ENCODE measurements at places on chromosomes 16 and 17.

DNA sequence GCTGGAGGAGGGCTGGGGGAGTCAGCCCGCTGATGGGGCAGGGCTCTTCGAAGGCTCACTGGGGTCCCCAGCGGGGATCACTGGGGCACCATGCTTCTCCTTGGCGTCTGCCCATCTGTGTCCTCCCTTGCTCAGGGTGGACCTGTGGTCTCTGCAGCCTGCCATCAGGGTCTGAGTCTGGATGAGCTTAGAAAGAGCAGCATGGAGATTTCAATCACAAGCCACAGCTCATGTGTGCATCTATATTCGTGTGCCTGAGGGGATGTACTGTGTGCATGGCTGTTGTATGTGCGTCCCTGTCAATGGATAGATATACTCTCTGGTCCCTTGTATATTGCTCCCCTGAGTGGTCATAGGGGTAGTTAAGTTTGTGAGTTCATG, 126.6 kb upstream of the SDK2 start:
- no peak for DNase-seq

DNA sequence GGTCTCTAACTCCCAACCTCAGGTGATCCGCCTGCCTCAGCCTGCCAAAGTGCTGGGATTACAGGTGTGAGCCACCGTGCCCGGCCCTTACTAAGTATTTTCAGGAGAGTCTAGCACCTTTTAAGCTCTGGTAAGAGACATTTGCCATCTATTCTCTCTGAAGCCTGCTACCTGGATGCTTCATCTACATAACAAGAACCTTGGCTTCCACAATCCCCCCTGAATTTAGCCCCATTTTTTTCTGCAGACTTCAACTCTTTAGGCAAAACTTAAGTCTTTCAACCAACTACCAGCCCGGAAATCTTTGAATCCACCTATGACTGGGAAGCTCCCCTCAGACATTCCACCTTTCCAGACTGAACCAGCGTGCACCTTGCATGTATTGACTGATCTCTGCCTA, 14.0 kb upstream of the UBE2I start:
- no peak for DNase-seq

DNA sequence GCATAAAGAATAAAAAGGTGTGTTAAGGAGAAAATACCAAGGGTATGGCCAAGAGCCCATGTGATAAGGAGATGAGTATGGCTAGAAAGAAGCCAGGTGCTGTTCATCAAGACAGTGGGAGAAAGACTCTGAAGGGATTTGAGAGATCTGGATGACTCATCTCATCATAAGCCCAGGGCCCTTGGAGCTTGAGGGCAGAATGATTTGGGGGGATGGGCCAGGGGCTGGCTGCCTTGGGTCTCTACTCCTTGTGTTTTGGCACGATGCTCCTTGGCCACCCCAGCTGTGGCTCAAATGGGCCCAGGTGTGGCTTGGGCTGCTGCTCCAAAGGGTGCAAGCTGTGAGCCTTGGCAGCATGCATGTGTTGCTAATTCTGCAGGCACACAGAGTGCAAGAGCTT, 14.5 kb upstream of the TNFRSF13B start:
- DNase-seq, result no peak

DNA sequence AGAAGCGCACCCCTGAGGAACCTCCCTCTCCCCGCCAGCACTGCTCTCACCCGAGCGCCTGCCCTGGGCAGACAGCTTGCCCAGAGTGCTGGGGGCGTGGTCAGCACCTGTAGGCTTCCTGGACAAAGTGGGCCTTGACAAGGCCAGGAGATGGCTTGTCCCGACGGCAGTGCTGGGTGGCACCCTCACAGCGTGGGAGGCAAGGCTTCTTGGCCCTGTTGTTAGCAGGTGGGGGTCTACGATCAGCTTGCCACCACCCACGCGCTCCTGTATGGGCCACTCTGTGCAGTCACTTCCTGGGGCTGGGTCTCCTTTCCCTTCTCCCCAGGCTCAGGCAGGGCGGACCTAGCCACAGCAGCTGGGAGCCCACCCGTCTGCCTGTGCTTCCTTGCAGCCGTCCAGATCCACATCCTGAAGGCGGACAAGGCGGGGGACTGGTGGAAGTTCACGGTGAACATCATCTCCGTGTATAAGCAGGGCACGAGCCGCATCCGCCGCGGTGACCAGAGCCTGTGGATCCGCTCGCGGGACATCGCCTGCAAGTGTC, 218.0 kb downstream of the NTN1 start:
- DNase-seq, result no peak

- DNase-seq, result no peak
Observed at GRCh38 chr17:36849871-36850348, 87.4 kb upstream of the LHX1 start.

GRCh38 chr17:39763051-39763820, 25.5 kb downstream of the GRB7 start:
- DNase-seq, result no peak

DNA sequence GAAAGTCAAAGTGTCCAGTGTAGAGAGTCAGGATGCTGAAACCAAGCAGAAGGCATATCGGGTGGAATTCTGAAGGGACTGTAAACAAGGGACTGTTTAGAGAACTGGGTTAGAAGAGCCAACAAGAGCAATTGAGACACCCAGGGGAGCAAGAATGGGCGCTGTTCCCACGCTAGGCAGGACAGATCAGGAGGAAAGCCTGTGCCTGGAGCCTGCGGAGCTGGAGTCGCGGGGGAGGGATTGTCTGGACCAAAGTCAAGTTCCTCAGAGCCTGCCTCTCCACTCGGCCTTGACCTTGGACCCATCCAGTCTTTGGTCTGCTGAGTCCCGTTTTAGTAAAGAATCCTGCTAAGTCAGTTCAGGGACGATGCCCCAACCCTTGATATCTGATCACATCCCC, 14.7 kb upstream of the KLHL36 start:
- DNase-seq, result no peak

DNA sequence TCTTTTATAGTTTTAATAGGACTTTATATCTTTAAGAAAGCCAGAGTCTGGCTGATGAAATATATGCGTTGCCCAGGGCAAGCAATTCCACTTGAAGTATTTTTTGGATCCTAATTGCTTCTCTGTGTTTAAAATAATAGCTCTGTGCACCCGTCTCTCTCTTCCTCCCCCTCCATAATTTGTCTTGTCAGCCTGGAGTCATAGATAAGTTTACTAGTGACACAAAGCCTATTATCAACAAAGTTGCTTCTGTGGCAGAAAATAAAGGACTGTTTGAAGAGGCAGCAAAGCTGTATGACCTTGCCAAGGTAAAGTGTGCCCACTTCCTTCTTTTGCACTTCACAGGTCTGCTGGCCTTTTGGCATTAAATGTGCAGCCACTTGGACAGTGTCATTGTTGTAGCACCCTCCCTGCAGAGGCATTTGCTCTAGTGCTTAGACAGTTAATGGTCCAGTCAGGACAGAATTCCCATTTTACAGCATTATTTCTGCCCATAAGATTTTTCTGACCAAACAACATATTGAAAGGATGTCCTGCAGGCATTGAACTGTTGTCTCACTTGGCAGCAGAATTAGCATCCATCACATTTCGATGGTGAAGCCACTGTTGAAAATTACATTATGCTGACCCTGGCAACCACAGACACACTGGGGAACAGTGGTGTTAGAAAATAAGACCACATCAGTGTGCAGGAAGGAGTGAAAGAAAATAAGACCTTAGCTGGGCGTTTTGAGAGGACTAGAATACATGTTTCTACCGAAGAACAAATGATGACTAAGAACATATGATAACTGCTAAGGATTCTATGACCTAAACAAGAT, 28.4 kb upstream of the SLC12A3 start:
- no peak for DNase-seq

GRCh38 chr17:55462711-55463110, 41.1 kb upstream of the MMD start:
- no peak for DNase-seq

DNA sequence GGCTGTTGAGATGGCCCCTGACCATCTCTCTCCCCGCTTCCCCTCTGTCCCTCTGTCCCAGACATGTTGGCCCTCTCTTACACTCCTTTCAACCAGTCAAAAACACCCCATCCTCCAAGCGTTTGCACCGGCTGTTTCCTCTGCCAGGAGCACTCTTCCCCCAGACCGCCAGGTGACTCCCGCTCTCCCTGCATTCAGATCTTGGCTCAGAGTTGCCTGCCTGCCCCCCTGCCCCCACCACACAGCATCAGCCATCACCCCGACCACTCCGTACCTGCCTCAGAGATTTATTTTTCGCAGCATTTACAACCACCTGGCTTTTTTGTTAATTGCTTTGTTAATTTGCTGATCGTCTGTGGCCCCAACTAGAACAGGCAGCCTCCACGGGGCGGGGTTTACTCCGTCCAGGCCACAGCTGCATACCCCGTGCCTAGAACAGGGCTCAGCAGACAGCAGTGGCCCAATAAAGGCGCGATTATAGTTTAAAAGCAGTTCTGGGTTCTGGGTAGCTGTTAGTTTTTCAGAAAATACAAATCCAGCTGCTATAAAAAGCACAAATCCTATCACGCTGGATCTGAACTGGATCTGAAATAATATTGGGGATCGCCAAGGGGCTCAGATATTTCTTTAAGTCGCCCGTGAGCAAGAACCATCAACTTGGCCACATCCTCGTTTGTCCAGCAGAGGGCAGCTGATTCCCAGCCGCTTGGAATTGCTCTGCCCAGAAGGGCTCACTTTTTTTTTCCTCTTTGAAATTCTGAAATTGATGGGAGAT, 173.6 kb downstream of the IRF8 start:
- DNase-seq, result no peak

DNA sequence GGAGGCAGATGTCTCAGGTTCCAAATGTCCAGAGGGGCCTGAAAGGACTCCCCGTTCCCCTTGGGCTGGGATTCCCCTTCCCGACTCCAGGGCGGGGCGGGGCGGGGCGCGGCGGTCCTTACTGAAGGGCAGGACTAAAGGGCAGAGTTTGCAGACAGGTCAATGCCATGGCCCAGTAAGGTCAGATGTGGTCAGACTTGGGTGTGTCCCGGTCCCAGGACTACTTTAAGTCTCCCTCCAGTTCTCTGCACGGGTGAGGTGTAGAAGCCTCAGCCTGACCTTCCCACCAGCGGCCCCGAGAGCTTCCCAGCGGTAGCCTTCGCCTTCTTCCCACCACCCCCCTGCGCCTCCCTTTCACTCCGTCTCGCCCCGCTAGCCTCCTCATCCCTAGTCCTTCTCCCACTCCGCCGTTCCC, 532 bp downstream of the KDM6B start:
- no peak for DNase-seq

DNA sequence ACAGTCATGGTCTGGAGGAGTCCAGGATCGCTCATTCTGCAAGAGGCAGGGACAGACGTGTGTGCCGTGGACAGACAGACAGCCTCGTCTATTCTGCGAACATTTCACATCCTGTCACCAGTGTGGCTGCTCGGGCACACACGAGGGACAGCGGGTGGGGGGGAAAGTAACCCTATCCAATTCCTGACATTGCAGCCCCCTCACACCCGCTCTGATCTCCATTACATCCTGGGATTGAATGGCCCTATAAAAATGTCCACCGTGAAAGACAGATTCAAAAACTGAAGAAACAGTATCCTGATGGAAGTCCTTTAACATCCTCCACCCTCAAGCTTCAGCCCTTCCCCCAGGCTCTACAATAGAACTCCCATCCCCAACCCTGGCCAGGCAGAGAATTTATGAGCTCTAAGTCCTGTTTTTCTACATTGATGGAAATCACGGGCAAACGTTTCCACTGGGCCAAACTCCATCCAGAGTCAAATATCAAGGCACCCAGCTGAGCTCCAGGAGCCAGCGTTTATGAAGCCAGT, 39.4 kb downstream of the HS3ST3A1 start:
- no peak for DNase-seq

DNA sequence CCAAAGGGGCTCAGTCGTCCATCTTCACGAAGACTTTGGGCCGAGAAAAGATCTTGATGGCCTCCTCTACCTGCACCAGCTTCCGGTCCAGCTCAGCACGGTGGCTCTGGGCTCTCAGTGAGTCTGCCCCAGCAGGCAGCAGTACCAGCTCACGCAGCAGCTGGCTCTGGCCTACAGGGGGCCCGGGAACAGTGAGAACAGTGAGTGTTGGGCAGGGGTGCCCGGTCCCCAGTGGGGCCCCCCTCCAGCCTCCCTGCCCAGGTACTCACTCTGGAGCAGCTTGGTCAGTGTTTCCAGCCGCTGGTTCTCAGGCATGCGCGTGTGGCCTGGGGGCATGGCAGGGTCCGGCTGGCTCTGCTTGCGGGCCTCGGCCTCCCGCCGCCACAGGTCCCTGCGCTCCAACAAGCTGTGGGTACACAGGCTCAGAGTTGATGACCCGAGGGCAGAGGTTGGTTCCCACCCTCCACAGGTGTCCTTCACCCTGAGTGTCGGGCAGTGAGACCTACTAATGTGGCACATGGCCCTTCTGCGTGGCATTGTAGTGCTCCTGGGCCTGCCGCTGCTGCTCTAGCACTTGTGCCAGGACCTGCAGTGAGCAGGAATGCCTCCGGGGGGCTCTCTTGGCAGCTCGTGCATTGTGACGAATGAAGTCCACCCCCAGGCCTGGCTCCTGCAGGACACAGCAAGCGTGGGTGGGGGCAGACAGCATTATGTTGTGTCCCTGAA, 2.6 kb downstream of the PARD6A start:
- DNase-seq, result no peak

GRCh38 chr17:7992924-7993323, 9.5 kb upstream of the GUCY2D start:
- no peak for DNase-seq

DNA sequence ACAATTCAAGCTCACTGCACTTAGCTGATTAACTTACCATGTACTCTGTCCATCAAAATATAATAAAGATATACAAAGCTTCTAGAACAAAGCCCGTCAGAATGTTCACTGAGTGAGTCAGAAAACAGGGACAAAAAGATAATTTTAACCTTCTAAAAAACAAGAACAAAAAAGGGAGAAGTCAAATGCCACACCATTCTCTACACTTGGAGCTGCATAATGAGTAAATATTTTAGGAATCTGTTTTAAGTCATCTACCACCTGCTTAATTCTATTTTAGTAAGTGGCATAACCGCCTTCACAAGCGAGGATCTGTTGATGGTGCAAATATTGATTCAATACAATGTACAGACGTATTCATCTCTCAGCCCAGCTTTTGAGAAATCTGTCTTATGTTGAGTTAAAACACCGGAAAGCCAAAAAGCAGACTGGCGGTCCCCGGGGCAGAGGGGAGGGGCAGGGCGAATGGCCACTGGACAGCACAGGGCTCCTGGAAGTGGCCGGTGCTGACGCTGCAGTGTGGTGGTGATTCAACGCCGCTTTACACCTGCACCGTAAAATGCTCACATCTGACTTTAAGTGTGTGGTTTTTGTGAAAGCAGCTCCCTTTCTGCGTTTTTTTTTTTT, 20.1 kb downstream of the RAB40B start:
- DNase-seq, result no peak
